ENCODE measurements at places on chromosomes 6 and 20. TPM values are rescaled to one million over a fixed set of nuclear protein-coding genes. Genes with fewer than 3 reads are reported as not detected.

LY6G6F gene
- not detected for total RNA-seq

RFX6 gene
- total RNA-seq: not detected

SNX21 gene
- total RNA-seq: 50.8 TPM

HLA-DMB gene
- total RNA-seq: 0.83 TPM

LIME1 gene
- total RNA-seq: 3.5 TPM

FAM120B gene
- total RNA-seq: 15.2 TPM

SEMG1 gene
- not detected for total RNA-seq

CST2 gene
- total RNA-seq: not detected

LY6G5B gene
- total RNA-seq: 2.0 TPM

IL20RA gene
- total RNA-seq: 0.33 TPM

DBNDD2 gene
- total RNA-seq: 3.9 TPM

GNAS-AS1 gene
- 0.33 TPM for total RNA-seq

BPIFB1 gene
- total RNA-seq: not detected

CTCFL gene
- not detected for total RNA-seq

SNAI1 gene
- 0.66 TPM for total RNA-seq

CLPSL1 gene
- not detected for total RNA-seq

GHRH gene
- total RNA-seq: not detected

OTOR gene
- total RNA-seq: not detected

BPIFA1 gene
- total RNA-seq: not detected

PRPF6 gene
- 52.0 TPM for total RNA-seq

SDC4 gene
- total RNA-seq: 142 TPM

DZANK1 gene
- total RNA-seq: 0.83 TPM

LY6G6D gene
- not detected for total RNA-seq

MTFR2 gene
- total RNA-seq: 0.26 TPM

EPHA7 gene
- total RNA-seq: under 0.01 TPM

TREML2 gene
- not detected for total RNA-seq

PPP1R14C gene
- total RNA-seq: 0.17 TPM

ARMC2 gene
- total RNA-seq: 4.0 TPM

ELOVL2 gene
- total RNA-seq: 1.0 TPM

CYP24A1 gene
- not detected for total RNA-seq

REPS1 gene
- 28.2 TPM for total RNA-seq

WFDC12 gene
- total RNA-seq: not detected

SLC32A1 gene
- total RNA-seq: not detected

ZBTB12 gene
- total RNA-seq: 13.2 TPM

KIFC1 gene
- total RNA-seq: 5.3 TPM

SLC2A10 gene
- total RNA-seq: 42.1 TPM

RIPPLY2 gene
- not detected for total RNA-seq

PLCB4 gene
- total RNA-seq: 13.7 TPM

OARD1 gene
- 10.3 TPM for total RNA-seq

ATXN1 gene
- total RNA-seq: 26.2 TPM

AARS2 gene
- total RNA-seq: 24.3 TPM

SEL1L2 gene
- not detected for total RNA-seq

WRNIP1 gene
- total RNA-seq: 40.8 TPM

RIPOR2 gene
- total RNA-seq: 0.51 TPM

SPATS1 gene
- under 0.01 TPM for total RNA-seq

BPIFB2 gene
- total RNA-seq: not detected

SAMD5 gene
- 4.0 TPM for total RNA-seq

VGLL2 gene
- total RNA-seq: not detected

All from fibroblast of lung (primary cell).